Activated CD4-positive, alpha-beta T cell treated with anti-CD3 and anti-CD28 coated beads for 36 hours (primary cell): ENCODE measurements at places on chromosomes 13 and 19. TPM values are rescaled to one million over a fixed set of nuclear protein-coding genes. Genes with fewer than 3 reads are reported as not detected.

Gene TMEM38A
- total RNA-seq = 0.89 TPM

DNA sequence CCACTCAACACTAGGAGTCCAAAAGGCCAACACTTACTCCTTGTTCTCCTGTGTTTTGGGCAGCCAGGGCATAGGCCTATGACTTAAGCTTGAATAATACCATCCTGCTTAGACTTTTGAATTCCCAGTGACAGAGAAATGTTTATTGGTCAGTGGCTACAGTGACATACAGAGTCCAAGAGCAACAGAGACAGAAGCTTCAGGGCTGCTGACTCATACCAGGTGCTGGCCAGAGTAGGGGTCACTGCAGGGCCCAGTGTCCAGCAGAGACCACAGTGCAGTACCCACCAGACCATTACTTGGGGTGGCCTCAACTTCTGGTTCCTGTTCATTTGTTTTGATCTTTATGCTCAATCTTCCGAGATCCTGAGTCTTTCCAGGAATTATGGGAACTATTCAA lies 6.0 kb upstream of the FREM2 start:
- no peaks in the 10 kb centered on the region for H3K4me1 ChIP-seq
- peaks cover 10% of the 10 kb centered on the region for H3K27me3 ChIP-seq
- H3K4me3 ChIP-seq = no peak overlapping the region

GRCh38 chr19:11130824-11131455 lies 24.6 kb downstream of the SPC24 start:
- peak; percentile 82 for DNase-seq
- no peaks in the 10 kb centered on the region for H3K27me3 ChIP-seq
- no peak overlapping the region for H3K4me3 ChIP-seq
- no peaks in the 10 kb centered on the region for H3K4me1 ChIP-seq

DNA sequence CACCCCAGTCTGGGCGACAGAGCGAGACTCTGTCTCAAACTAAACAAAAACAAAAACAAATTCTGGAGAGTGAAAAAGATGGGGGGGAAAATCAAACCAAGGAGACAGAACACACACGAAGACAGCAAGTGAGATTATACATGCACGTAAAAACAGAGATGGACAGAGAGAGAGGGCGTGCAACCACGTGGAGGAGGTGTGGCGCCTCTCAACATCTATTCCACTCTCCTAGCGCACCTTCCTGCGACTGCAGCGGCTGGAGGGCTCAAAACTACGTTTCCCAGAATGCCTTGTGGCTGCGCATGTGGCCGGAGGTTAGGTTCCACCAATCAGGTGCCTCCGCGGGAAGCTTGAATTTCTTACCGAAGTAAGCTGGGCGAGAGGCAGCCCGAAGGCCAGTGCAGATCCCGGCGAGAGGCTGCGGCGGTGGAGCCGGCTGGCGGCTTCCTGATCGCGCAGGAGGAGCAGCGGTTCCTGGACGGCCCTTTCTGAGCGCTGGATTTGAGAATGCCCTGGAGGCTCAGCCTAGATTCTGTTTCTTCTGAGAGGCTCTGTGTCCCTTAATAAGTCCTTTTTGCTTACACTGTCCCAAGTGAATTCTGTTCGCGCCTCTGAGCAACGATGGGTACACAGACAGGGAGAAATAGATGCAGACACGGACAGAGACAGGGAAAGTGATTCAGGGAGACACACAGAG lies 13.1 kb upstream of the NANOS2 start:
- H3K27ac ChIP-seq = peak overlapping the region; percentile 68
- peaks cover 12% of the 10 kb centered on the region for H3K4me1 ChIP-seq
- no peaks in the 10 kb centered on the region for H3K36me3 ChIP-seq
- DNase-seq = peak; percentile 96
- H3K27me3 ChIP-seq = peaks cover 7% of the 10 kb centered on the region

DNA sequence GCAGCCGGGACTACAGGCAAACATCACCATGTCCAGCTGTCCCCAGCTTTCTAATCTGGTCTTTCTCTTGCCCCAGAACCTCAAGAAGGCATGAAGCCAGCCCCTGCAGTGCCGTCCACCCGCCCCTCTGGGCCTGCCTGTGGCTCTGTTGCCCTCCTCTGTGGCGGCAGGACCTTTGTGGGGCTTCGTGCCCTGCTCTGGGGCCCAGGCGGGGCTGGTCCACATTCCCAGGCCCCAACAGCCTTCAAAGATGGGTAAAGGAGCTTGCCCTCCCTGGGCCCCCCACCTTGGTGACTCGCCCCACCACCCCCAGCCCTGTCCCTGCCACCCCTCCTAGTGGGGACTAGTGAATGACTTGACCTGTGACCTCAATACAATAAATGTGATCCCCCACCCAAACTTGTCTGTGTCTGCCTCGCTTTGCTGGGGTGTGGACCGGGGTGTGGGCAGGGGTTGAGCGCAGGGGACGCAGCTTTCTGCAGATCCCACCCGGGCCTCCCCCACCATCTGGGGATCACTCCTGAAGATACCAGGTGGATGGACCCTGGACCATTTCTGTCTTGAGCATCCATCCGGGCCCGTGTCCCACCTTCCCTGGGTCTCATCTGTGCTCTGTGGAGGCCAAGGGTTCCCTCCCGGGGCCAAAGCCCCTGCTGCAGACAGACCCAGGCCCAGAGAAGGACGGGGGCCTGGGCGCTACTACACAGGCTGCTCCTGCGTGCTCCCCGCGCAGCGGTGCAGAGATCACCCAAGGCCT lies 15.3 kb downstream of the PRKCSH start:
- no peak overlapping the region for H3K27ac ChIP-seq
- no peaks in the 10 kb centered on the region for H3K27me3 ChIP-seq
- H3K36me3 ChIP-seq = peaks cover 7% of the 10 kb centered on the region
- no peaks in the 10 kb centered on the region for H3K4me1 ChIP-seq
- DNase-seq = no peak
- H3K4me3 ChIP-seq = no peak overlapping the region

DNA sequence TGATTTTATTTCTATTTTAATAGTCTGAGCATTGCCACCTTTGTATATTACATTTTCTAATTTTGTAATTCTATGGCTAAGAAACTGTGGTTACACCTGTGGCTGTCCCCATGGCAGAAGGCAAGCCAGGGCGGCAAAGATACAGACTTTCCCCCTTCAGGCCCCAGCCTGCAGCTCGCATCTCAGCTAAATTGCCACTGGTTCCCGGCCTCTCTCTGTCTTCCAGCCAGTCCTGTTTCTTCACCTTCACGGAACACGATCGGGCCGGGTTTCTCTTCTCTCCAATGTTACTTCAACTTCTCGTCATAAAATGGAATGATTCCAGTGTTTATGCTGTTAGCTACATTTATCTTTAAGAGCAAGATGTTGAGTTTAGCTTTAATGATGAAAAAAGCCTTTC lies 124.5 kb upstream of the ZNF507 start:
- no peak overlapping the region for H3K4me3 ChIP-seq
- peaks cover 13% of the 10 kb centered on the region for H3K4me1 ChIP-seq
- DNase-seq = no peak
- H3K36me3 ChIP-seq = no peaks in the 10 kb centered on the region
- no peak overlapping the region for H3K27ac ChIP-seq
- H3K27me3 ChIP-seq = peaks cover 27% of the 10 kb centered on the region

- peaks cover 13% of the 10 kb centered on the region for H3K27me3 ChIP-seq
- H3K4me1 ChIP-seq = peaks cover 2% of the 10 kb centered on the region
- H3K36me3 ChIP-seq = no peaks in the 10 kb centered on the region
- no peak overlapping the region for H3K27ac ChIP-seq
Observed at GRCh38 chr13:102197193-102197592, 204.7 kb downstream of the FGF14 start.

DNA sequence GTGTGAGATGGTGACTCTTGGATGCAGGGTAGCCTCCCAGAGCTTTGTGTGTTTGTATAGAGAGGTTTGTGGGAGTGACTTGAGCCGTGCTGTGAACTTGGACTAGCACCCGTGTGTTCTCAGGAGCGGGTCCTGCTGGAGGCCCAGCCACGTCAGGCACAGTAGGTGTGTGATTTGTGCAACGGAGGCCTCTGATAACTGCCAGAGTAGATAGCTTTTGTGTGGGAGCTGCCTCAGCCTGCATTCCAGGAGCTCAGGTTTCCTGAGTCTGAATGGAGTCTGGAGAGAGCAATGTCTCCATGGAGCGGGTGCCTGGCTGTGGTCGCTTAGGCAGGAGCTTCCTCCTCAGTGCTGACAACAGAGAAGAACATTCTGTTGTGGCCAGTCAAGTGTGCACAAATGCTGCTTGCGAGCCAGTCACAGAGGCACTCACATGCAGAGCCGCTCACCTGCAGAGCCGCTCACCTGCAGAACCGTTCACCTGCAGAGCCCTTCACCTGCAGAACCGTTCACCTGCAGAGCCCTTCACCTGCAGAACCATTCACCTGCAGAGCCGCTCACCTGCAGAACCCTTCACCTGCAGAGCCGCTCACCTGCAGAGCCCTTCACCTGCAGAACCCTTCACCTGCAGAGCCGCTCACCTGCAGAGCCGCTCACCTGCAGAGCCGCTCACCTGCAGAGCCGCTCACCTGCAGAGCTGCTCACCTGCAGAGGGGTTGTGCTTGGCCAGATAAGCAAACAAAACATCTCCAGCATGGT lies 32.6 kb downstream of the TFDP1 start:
- H3K4me1 ChIP-seq = peaks cover 5% of the 10 kb centered on the region
- H3K27ac ChIP-seq = no peak overlapping the region
- DNase-seq = no peak
- H3K4me3 ChIP-seq = no peak overlapping the region

GRCh38 chr13:111881700-111882099 lies 185.2 kb upstream of the SOX1 start:
- peaks cover 8% of the 10 kb centered on the region for H3K27me3 ChIP-seq
- no peak for DNase-seq
- no peaks in the 10 kb centered on the region for H3K36me3 ChIP-seq
